ENCODE measurements at places on chromosomes 6 and 20.
A peak's percentile ranks its signal among the peaks of the same experiment; 100 is the strongest.

DNA sequence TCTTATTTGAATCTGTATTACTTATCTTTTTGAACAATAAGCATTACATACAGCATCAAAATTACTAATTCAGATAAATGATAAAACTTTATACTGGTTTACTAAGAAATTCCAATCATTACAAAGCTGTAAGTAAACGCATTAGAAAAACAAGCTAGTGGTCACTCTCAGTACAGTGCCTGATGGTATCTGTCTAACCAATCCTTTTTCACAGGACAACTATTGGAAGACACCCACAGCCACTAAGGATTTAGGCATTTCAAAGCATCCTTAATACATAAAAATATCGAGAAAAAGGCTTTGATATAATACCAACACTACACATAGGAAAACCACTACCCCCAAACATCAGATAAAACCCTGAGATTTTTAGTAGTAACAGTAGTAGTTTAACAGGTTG, 2.6 kb downstream of the CD164 start:
- DNase-seq: no peak

GRCh38 chr20:6053776-6054688, at the start of gene LRRN4:
Gene LRRN4, minus strand, starts transcription at chr20:6054060. Its CDS starts 1,261 bp downstream, at chr20:6052799.
- DNase-seq: peak; percentile 35

DNA sequence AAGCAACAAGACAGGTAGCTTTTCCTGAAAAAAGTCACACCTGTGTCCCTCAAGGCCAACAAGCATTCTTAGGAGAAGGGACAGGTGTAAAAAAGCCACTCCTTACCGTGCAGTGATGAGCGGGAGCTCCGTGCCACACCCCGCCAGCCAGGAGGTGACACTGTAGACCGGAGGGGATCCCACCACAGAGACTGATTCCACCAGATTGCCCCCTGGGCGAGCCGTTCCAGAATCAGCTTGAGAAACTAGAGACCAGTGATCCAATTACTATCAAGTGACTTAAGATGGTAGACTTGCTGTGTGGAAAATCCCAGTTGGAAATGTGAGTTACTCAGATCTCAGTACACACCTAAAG, 37.4 kb downstream of the PKHD1 start:
- no peak for DNase-seq

GRCh38 chr6:80133020-80133419, 26.5 kb downstream of the BCKDHB start:
- peak; percentile 26 for DNase-seq

DNA sequence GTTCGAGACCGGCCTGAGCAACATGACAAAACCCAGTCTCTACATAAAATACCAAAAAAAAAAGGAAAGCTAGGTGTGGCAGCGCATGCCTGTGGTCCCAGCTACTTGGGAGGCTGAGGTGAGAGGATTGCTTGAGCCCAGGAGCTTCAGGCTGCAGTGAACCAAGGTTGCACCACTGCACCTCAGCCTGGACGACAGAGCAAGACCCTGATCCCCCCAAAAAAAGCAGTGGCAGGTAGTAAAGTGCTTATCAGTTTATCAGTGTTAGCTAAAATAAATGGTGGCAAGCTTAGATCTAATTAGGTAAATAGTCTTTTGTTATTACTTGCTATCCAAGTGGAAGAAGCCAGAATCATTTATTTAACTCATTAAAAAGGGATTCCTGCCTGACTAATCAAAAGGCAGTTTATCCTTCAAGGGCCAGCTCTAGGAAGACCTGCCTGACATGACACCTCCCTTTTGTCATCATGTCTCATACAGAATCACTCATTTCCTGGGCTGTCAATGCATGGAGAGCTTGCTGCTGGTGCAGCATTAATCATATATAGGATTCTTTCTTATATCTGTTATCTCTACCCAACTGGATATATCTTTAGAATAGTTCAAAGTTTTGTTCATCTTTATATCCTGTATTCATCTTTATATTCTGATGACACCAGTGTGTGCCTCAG, 9.6 kb downstream of the DSTN start:
- no peak for DNase-seq

DNA sequence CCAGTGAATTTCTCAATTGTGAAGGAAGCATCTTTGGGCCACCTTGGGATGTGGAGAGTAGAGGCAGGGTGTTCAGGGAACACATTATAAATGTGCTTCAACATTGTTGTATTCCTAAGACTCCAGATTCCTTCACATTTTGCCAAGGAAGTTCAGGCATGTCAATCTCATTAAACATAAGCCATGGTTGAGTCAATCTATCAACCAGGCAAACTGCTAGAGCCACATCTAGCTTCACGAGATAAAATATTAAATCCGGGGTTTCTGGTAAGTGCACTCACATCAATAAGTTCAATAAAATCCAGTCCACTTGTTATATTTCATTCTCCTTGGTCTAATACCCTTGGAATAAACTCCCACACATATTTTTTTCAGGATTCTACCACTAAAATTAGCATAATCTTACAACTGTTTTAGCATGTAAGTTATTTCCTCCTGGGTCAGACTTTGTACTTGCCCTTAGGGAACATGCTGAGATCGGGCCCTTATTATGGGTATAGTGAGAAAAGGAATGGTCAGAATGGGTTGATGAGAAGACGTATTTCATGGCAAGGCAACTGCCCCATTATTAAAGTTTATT, 93.6 kb downstream of the ADTRP start:
- no peak for DNase-seq

DNA sequence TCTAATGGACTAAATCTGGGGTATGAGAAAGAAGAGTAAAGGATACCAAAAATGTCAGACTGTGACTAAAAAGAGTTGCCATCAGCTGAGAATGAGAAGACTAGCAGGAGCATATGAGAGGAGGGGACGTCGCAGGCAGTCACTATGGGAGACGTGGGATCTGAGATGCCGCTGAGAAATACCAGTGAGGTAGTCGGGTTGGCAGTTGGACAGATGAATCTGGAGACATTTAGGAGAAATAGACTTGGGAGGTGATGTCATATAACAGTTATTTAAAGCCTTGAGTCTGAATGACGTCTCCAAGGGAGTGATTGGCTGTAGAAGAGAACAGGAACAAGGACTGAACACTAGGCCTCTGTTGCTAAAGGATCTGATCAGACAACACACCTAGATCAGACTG, 51.5 kb upstream of the TRIM26 start:
- no peak for DNase-seq

GRCh38 chr6:147161253-147161973, 42.8 kb upstream of the STXBP5 start:
- no peak for DNase-seq

GRCh38 chr6:16154904-16155303, 26.0 kb downstream of the MYLIP start:
- DNase-seq: no peak

DNA sequence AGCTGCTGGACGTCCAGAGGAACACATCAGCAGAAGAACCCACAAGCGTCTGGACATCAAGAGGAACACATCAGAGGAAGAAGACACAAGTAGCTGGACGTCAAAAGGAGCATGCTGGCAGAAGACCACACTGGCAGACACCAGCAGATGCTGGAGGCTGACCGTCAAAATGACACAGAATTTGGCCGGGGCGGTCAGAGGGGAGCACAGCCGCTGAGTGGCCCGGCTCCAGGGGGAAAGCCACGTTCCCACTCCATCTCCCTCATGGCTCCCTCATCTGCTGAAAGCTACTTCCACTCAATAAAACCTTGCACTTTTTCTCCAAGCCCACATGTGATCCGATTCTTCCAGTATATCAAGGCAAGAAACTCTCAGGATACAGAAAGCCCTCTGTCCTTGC, 283.6 kb downstream of the PTPRT start:
- no peak for DNase-seq

DNA sequence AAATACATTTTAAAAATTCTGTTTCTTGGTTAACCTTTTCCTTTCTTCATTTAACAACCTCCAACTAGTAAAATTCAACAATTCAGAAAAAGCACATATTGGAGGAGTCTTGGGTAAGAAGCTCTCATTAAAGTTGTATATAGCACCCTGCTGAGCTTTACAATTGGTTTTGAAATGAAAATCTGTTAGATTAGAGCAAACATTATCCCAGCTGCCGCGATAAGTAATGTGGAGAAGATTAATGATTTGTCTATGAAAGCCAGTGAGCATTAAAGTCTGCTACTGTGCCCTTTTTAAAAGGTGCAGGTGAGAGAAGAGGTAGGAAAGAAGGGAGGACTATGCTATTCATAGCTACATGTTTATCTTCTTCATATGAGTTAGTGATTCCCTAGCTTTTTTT, 201.5 kb downstream of the ZFAND3 start:
- DNase-seq: no peak

DNA sequence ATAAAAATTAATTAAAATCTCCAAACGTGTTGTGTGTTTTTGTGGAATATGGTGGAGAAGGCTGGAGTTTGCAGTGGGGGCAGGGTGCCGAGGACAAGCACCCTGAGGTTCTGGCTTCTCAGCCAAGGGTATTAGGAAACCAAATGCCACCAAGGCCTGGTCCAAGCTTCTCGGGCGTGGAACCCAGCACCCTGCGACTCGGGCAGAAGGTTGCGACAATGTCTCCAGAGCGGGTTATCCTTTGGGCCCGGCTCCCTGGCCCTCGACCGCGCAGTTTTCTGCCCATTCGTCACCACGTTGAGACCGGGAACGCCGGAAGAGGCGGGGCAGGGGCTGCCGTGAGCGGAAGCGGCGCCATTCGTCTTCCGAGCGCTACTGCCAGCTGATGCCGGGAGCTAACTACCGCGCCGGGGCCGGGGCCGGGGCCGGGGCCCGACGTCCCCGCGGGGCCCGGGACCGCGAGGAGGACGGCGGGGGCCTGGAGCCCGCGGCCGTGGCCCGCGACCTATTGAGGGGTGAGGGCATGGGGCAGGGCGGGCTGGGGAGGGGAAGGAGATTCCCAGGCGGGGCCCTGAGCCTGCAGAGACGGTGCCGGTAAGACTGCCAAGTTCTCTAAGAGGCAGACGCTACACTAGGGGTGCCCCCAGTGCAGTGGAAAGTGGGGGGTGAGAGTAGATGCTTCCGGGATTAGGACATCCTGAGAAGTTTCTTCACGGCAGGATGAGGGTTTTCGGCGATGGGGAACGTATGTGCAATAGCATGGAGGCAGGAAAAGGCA, at the start of gene RRP36:
RRP36 (plus strand) TSS at position 354 of the 778 bp plus-strand sequence; CDS start at position 386, 32 bp downstream.
- DNase-seq: peak; percentile 9

DNA sequence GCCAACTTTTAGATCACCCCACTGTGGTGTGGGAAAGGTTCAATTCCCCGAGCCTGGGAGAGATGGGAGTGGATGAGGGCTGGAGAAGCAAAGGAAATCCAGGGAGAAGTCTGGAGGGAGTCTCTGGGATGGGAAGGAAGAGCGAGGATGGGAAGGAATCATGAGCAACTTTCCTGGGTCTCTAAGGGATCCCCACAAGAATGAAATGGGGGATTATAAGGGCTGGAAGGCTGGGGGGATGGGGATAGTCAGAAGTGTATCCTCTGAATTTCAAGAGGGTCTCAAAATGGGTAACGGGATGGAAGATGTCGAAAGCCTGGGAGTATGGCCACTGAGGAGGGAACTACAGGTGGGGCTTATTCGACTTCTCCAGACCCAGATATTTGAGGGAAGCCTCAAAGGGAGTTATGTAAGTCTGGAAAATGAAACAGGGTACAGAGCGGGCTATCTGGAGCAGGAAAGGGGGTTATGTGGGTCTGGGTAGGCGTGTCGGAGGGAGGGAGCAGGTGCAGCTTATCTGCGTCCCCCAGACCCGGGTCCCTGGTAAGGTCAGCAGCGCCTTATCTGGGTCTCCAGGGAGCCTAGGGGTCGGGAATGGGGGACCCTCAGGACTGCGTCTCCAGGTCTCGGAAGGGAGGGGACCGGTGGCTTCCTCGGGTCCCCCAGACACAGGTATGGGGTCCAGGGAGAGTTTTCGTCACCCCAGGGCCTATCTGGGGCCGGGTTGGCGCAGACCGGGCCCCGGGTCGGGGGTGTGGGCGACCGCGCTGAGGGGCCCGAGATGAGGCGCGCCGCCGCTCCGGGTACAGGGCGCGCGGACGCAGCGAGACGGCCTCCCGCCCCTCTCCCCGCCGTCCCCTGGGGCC, 550 bp downstream of the PLAGL2 start:
- DNase-seq: no peak

DNA sequence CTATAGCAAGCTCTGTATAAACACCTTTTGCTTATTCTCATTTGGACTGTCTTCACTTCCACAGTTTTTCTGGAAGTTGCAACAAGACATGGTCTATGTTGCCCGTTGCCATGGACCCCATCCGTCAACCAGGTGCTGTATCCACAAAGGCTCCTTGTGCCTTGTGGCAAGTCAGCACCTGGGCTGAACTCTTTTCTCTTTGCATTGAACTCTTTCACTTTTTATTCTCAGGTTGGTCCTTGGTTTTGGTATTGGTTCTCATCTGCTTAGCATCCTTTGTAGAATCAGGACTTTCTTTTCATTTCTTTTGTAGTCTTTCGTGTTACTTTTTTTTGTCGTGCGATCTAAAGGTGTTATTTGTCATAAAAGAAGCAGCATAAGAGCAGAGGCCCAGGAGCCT, 5.0 kb upstream of the GSTA1 start:
- no peak for DNase-seq

DNA sequence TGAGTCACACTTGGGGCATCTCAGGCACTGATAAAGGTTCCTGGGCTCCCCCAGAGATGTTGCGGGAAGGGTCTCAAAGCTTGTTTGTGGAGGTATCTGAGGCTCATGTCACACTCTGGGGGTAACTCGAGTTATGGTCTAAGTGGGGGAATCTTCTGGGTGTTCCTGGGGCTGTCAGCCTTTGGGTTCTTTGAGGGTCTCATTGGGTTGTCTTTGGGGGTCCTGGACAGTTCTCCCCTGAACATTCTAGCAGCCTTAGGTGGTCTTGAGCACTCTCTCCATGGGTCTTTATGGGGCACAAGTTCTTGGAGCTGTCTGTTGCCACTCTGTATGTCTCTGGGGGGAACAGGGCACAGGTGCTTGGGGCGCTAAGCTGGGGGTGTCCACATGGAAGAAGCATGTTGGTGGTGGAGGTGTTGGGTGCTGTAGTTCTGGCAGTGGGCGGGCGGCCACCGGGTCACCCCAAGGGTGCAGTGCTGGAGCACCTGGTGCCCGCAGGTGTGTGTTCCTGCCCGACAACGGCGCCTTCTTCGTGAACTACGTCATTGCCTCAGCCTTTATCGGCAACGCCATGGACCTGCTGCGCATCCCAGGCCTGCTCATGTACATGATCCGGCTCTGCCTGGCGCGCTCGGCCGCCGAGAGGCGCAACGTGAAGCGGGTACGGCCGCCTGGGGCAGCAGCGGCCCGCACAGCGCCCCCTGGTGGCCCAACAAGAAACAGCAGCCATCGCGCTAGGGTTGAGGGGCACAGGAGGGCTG, 7.1 kb upstream of the CAPN11 start:
- no peak for DNase-seq

DNA sequence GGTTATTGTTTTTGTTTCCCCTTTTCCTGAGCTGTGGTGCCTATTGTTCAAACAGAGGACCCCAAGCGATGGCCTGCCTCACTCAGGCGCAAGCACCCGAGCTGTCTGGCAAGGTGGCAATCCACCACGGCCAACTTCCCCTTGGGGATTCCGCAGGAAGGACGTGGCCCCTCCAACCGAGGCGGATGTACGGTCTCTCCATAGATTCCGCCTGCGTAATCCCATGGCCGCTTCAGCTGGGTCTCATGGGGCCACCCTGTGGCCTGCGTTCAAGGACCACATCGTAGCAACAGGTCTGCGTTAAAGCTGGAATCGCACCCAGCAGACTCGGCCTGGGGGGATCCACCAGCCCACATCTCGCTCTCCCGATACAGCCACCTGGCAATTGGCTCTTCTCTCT, 79.9 kb downstream of the CEBPB start:
- no peak for DNase-seq
